ENCODE measurements at places on chromosomes 6 and 20.

- no peak for DNase-seq
Observed at GRCh38 chr6:57205550-57206328, 16.4 kb downstream of the RAB23 start.

GRCh38 chr20:61251529-61252393 is at the start of gene CDH4:
Gene CDH4 (plus strand): TSS chr20:61252261.
- DNase-seq, result no peak

GRCh38 chr20:44187054-44187771 is at the start of gene JPH2:
Gene JPH2 (minus strand): TSS chr20:44187188. CDS start chr20:44186705, 483 bp downstream.
- no peak for DNase-seq

DNA sequence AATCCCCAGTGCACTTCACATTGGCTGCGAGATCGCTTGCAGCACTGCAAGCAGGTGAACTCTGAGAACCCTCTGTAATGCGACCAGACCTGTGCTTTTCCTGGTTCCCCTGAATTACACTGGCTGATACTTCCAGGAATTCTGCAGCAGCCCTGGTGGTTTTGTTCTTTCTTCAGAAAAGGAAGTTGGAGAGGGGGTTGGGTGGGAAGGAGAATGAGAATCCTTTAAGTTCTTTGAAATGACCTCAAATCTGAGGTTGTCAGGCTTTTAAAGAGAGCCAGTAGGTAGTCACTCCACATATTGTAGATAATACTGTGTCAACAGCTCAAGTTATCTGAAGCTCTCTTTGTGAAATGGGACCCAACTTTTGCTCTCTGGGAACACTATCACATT is 62.4 kb downstream of the GCNT2 start:
- no peak for DNase-seq

DNA sequence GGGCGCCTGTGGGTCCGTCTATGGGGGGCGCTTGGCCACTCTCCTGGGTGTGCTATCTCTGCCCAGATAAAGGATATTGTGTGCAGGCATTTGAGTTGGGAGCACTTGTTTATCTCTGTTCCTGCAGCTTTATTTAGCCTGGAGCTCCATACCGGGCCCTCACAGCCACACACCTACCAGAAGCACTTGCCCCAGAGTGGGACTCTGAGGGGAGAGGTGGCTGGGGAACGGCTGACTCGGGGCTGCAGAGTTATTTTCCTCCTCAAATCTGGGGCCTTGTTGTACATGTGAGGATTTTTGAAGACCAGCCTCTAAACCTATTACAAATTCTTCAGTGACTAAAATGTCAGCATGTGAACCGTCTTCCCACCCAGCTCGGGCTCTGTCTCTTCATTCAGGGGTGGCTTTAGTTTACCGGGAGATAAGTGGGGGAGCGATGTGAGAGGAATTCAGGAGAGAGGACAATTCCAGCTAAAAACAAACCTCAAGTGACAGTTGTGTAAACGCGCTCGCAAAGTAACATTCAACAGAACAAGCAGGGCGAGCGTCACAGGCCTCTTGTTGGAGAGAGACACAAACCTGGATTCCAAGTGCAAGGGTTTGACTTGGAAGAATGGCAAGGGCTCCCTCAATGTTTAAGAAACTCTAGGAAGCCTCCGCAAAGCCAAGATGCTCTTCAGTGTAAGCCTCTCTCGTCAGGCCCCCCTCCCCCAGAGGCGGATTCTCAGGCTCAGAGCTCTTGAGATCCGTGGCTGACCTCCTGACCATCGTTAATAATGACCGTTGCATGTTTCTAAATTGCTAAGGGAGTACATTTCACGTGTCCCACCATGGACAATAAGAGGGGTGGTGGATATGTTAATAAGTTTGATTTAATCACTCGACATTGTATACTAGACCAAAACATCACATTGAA is 548.9 kb downstream of the QKI start:
- no peak for DNase-seq

DNA sequence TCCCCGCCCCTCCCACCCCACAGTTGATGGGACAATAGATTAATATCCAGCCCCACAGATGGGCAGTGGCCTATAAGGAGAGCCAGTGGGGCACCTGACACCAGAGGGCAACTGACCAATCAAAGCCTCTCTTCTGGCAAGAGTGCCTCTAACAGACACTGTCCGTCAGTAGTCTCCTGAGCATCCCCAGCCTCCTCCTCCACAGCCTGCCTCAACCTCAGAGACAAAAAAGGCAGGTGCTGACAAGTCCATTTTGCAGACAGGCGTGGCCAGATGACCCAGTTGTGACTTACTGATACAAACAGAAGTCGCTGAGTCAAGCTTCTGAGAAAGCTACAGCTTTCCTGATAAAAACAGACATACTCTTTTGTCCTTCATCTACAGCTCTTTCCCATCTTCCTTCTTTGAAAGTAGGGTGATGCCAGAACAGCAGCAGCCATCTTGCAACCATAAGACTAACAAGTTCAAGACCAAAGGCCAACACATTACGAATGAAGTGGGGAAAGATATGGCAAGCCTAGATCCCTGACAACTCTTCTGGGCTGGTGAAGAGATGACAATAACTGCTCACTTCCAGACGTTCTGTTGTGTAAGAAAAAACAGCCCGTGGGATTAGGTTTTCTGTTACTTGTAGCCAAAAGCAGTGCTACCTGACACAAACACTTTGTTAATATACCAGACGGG is 12.3 kb downstream of the PPIL1 start:
- no peak for DNase-seq

DNA sequence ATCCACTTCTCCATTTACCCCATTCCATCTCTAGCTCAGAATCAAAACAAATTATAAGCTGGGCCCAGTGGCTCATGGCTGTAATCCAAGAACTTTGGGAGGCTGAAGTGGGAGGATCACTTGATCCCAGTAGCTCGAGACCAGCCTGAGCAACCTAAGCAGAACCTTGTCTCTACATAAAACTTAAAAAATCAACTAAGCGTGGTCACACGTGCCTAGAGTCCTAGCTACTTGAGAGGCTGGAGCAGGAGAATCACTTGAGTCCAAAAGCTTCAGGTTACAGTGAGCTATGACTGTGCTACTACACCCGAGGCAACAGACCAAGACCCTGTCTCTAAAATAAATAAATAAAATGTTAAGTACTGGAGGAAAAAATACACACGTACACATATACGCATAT is 74.7 kb upstream of the RUNX2 start:
- DNase-seq, result no peak

DNA sequence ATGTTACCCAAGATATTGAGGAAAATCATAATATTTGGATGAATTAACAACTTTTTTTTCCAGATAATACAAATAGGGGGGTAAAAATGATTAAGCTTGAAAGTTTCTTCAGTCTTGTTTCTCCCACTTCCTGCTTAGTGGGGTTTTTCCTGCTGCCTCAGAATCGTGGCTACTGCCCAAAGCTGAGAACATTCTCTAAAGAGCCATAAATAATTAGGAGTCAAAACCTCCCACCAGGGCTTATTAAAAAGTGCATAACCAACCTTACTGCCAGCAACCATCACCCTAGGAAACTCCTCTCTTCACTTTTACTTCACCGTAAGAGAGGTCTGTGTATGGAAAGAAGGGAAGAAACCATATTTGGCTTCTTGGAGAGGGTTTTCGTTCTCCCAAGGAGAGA is 9.0 kb upstream of the LCA5 start:
- DNase-seq, result no peak
